ENCODE measurements at places on chromosomes 11 and 22.

DNA sequence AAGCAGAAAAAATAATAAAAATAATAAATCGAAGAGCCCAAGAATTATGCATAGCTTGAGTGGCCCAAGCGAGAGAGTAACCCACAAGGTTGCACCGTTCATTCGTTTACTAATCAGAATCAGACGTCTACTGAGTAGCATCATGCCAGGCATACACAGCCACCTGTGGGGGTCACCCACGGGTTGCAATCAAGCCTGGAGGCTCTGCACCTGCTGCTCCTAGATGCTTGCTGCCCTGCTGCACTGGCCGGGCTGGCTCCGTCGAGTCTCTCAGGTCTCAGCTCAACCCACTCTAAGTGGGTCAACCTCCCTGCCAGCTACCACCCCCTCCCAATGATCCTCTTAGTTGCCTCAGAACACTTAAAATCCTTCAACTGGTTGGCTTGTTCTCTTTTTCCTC lies 2.0 kb upstream of the TESMIN start:
- DNase-seq = no peak

DNA sequence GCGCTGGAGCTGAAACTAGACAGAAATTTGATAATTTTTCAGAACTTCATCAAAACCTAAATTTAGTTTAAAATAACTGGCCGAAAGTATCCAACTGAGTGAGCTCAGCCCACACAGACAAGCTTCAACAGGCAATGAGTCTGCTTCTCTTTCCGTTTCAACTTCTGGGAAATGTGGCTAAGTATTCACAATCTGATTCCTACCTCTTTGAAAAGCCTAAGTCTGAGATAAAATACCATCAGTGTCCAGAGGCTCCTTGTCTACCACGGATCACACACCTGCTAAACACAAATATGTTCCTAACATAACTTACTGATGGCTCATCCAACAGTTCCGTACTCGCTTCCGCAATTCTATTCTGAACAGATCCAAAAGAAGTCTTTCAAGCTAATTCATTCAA lies 8.5 kb downstream of the SIK3 start:
- DNase-seq = no peak

DNA sequence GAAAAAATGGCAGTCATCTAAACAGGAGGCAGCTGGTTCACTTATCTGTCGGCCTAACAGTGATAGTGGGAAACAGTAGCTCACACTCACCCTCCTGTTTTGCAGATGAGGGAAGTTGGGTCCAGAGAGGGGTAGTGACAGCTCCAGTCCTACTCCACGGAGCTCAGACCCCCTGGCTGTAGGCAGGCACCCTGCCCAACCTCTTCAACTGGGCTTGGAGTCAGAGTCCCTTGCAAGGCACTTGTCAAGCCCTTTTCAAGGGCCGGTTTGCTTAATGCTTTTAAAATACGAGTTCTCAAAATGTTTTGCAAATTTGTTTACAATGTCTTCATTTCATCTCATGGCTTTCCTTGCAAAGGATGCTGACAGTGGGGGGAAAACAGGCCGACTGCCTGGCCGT lies 75.1 kb downstream of the BMAL1 start:
- DNase-seq = no peak

DNA sequence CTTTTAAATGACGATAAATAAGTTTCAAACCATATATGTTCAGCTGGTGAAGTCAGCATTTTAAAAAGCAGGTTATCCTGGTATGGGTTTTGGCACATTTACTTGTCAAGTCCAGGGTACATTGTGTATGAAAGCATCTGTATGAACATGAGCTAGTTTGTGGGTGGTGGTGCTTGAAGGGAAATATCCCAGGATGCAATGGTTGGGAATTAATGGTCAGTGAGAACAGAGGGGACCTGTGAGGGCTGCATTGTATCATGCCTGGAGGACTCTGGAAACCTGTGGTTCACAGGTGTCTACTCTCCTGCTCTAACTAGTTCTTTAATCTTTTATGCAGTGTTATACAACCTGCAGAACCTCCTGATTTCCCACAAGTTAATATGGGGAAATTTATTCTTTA lies 5.8 kb downstream of the DEPDC7 start:
- DNase-seq = no peak

GRCh38 chr22:49767355-49768062 lies 60.2 kb downstream of the BRD1 start:
- peak; percentile 42 for DNase-seq

GRCh38 chr22:20983081-20983771 lies 1.1 kb downstream of the LZTR1 start:
- no peak for DNase-seq

DNA sequence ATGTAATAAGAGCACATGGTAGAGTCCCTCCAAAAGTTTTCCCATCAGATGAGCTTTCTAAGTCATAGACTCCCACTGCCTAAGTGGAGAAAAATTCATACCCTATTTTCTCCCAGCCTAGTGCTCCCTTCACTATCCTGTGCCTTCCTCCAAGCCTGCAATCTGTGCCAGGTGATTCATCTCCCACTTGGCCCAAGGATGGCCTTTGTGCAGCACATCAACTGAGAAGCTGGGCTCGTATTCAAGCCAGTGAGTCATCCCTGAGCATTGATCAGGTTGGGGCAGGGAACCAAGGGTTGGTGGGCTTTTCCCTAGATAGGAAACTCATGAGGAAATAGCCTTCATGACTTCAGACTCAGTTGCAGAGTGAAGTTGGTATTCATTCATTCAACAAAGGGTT lies 64.6 kb downstream of the PANX1 start:
- no peak for DNase-seq

All from iPS DF 19.7 (cell line).